Bronchus fibroblast of lung (primary cell): ENCODE measurements at places on chromosomes 2 and 18. TPM values are rescaled to one million over a fixed set of nuclear protein-coding genes. Genes with fewer than 3 reads are reported as not detected.

USP14 gene
- total RNA-seq, result 11.4 and 14.5 TPM in 2 replicates

ASAP2 gene
- 13.4 and 17.8 TPM in 2 replicates for total RNA-seq

DTNA gene
- total RNA-seq, result 8.3 and 10.4 TPM in 2 replicates

ADCYAP1 gene
- total RNA-seq, result 0.34 TPM in 1 of 2 replicates, not detected in the other

DPP10 gene
- total RNA-seq, result not detected in 2 replicates

UCN gene
- 0.15 and 0.84 TPM in 2 replicates for total RNA-seq

ACOXL gene
- total RNA-seq, result not detected in 2 replicates

CTLA4 gene
- total RNA-seq, result not detected in 2 replicates

GALNT13 gene
- total RNA-seq, result under 0.01 and 0.15 TPM in 2 replicates

TMEM37 gene
- total RNA-seq, result 0.45 and 0.84 TPM in 2 replicates

LYG1 gene
- total RNA-seq, result 0.45 TPM in 1 of 2 replicates, not detected in the other

PRSS56 gene
- not detected in 2 replicates for total RNA-seq

SLC19A3 gene
- total RNA-seq, result 0.17 and 0.59 TPM in 2 replicates

ADD2 gene
- under 0.01 and 0.59 TPM in 2 replicates for total RNA-seq

MZT2B gene
- 245 and 264 TPM in 2 replicates for total RNA-seq

ZDBF2 gene
- total RNA-seq, result 2.7 and 3.5 TPM in 2 replicates

NXPH2 gene
- not detected in 2 replicates for total RNA-seq

WDR75 gene
- 34.2 and 39.0 TPM in 2 replicates for total RNA-seq

FBXO15 gene
- under 0.01 and 0.34 TPM in 2 replicates for total RNA-seq

KLHL30 gene
- 0.15 TPM in 1 of 2 replicates, not detected in the other for total RNA-seq

SEMA4F gene
- total RNA-seq, result 5.4 and 5.5 TPM in 2 replicates

ABCG5 gene
- total RNA-seq, result not detected in 2 replicates

DSG3 gene
- under 0.01 TPM in 1 of 2 replicates, not detected in the other for total RNA-seq

DSC3 gene
- total RNA-seq, result 0.17 and 0.30 TPM in 2 replicates

COL4A4 gene
- under 0.01 and 0.15 TPM in 2 replicates for total RNA-seq

GKN2 gene
- total RNA-seq, result not detected in 2 replicates

GDF7 gene
- not detected in 2 replicates for total RNA-seq

GPR35 gene
- total RNA-seq, result under 0.01 and 0.15 TPM in 2 replicates

SRD5A2 gene
- not detected in 2 replicates for total RNA-seq

MEMO1 gene
- 38.7 and 43.7 TPM in 2 replicates for total RNA-seq

EPHA4 gene
- 8.9 and 15.2 TPM in 2 replicates for total RNA-seq

FOXD4L1 gene
- not detected in 2 replicates for total RNA-seq

C2orf92 gene
- total RNA-seq, result 0.15 and 0.67 TPM in 2 replicates

CAPN14 gene
- total RNA-seq, result under 0.01 TPM in 2 replicates

CPLX4 gene
- total RNA-seq, result not detected in 2 replicates

IL1R2 gene
- 0.50 and 0.74 TPM in 2 replicates for total RNA-seq

PHOSPHO2 gene
- total RNA-seq, result 0.45 and 1.7 TPM in 2 replicates

KDM3A gene
- total RNA-seq, result 4.8 and 7.2 TPM in 2 replicates

CD28 gene
- not detected in 2 replicates for total RNA-seq

RTKN gene
- total RNA-seq, result 14.0 and 17.0 TPM in 2 replicates
